ENCODE measurements at places on chromosomes 2 and 18.

DNA sequence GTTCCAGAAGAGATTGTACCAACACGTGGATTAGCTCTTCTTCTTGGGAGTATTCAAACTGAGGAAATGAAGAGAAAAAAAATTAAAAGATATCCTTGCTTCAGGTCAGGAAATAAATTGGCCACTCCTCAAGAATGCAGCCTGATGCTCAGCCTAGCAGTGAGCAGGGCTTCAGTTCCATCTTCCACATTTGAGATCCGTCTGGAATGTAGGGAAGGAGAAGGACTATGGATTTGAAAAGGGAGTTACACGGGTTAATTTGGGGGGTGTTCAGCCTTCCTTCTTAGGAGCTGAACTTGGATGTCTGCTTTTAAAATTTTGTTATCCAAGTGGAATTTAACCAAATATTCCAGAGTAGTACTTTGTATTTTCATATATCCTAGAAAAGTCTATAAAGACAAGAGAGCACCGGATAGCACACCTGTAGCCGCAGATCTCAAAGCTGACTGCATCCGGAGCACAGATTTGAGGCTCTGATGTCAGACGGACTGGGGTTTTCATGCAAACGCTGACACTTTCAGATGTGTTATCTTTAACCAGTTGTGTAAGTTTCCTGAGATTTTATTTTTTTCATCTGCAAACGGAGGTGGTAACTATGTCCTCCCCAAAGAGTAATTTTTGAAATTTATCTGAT lies 99.3 kb downstream of the COPS8 start:
- no peak for DNase-seq

DNA sequence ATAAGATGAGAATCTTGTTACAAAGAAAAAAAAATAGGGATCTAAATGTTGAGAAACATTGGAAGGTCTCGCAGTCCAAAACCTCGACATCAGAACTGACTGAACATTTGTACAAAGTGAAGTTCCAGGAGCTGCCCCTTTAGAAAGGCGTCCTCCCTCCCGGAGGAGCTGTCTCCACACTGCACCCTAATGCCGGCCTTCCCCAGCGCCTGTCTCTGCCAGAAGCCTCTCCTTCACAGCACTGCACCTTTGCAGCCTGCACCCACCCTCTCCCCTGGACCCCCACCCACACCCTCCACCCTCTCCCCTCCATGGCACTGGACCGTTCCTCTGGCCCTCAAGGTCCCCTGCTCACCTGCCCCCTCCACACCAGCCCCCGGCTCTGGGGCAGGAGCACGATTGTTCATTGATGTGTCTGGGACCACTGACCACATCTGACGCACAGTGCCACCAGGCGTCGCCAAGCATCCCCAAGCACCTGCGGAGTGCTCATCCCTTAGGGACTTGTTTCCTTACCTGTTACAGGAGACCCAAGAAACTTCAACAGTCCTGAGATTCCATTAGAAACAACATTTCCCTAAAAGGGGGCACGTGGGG lies 90.3 kb upstream of the SNTG2 start:
- no peak for DNase-seq

- no peak for DNase-seq
Observed at GRCh38 chr2:19987936-19988335, 2.0 kb downstream of the WDR35 start.

DNA sequence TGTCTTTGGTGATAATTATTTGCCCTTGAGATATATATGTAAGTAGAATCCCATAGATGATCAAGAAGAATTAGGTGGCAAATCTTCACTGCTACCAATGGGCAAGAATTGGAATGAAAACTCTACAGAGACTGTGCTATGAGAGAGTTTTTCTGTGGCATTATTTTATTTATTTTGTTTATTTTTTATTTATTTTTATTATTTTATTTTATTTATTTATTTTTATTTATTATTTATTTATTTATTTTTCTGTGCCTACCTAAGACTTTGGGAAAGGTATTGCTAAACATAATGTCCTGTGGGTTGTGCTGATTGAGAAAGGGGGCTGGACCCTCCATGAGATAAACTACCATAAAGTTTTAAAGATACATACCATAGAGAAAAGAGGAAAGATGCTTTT lies 16.6 kb upstream of the NR4A2 start:
- DNase-seq: no peak

GRCh38 chr18:48409591-48410094 lies 460 bp upstream of the ZBTB7C start:
- no peak for DNase-seq

GRCh38 chr2:121617042-121617599 lies 32.1 kb downstream of the CLASP1 start:
- no peak for DNase-seq

DNA sequence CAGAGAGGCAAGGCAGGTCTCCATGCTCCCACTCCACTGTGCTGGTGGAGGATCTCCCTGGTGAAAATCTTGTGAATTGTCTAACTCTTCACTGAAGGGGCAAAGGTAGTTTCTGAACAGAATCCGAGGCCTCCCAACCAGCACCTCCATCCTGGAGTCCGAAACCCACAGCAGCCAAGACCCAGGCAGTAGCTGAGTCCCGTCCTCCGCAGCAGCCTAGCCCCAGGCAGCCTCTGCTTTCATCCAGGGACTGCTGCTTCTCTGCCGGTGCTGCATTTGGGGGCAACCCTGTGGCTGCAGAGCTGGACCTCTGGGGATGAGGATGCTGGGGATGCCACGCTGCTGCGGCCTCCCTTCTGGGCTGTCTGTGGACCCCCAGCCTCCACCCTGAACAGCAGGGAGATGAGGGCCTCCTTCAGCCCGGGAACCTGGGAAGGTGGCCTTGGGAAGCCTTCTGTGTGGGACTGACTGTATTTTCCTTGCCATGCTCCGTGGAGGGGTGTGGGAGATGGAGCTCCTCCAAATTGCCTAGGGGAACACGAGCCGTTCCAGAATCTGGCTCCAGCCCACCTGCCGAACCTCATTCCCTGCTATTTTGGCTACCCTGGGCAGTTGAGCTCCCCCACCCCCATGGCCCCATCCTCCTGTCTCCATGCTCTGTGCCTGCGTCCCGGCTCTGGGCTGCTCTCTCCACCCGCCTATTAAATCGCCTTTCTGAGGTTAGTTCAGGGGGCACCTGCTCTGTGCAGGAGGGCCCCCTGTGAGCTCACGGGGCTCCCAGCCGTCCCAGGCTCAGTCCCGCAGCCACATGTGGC lies 48.2 kb downstream of the GREB1 start:
- DNase-seq: no peak

DNA sequence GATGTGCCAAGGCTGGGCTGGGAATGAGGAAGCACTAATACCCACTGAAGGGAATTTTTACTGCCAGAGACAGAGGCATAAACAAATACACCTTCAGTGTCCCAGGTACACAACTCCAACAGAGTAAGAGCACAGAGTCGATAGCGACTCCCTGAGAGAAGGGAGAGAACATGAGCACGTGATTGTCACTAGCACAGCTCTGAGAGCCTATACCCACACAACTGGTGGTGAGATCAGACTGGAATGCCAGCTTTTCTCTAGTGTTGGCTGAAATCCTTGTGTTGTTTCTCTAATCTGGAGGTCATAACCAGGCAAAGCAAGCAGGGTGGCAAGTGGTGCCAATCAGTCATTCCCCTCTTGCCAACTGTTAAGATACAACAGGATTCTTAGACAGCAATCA lies 377.2 kb downstream of the CNTNAP5 start:
- no peak for DNase-seq

DNA sequence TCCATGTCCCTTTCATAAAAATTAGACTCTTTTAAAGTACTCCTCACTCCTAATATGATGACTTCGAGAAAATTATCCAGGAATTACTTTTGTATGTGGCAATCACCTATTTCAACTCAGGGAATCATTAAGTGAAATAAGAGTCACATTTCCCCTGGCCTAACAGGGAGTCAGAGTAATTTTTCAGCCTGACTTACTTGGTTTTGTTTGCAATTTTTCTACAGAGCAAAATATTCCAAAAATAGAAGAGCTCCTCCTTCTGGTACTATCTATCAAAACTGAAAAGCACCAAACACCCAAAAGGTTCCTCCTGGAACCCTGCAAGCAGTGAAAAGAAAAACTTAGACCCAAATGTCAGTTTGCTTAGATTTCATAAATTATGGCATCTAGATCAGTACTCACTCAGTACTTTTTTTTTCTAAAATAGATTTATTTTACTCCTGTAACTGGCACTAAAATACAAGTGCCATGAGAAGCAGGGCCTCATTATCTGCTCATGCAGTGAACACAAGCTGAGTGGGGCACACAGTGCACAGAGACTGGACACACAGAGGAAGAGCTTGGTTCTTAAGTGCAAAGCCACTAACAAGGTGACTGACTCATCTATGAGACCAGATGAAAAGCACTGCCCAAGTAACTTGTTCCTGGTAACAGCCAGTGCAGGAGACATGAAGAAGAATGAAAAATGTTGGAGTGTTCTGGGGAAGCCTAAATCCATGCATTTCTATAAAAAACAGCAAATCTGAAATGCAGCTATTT lies 28.7 kb downstream of the ACAA2 start:
- DNase-seq: no peak

DNA sequence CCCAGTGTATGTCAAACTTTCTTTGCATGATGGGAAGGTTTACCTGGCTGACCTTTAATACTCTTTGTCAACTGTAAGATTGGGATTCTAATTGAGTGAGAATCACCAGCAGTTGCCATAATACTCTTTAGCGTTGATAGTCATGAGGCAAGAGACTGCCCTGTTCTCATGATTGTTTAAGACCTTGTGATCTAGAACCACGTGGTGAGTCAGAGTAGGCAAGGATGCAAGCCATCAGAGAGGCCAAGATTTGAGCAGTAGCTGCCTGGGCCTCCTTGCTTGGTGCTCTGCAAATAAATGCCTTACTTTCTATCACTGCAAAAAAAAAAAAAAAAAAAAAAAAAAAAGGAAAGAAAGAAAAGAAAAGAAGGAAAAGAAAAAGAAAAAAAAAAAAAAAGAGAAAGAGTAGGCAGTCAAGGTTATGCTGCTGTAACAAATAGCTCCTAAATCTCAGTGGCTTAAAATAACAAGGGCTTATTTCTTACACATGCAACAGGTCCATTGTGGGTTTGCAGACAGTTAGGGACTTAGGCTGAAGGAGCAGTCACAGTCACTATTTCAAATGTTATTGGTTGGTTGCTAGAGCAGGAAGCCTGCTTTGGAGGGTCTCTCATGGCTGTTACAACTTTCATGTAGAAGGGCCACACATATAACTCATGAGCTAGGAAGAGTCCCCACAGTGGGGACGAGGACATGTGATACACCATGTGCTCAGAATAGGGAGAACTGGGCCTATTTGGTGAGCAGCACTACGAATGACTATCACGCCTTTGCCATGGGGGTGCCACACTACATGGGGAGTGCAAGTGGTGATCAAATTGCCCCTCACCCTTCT lies 21.7 kb downstream of the IL1R2 start:
- no peak for DNase-seq

DNA sequence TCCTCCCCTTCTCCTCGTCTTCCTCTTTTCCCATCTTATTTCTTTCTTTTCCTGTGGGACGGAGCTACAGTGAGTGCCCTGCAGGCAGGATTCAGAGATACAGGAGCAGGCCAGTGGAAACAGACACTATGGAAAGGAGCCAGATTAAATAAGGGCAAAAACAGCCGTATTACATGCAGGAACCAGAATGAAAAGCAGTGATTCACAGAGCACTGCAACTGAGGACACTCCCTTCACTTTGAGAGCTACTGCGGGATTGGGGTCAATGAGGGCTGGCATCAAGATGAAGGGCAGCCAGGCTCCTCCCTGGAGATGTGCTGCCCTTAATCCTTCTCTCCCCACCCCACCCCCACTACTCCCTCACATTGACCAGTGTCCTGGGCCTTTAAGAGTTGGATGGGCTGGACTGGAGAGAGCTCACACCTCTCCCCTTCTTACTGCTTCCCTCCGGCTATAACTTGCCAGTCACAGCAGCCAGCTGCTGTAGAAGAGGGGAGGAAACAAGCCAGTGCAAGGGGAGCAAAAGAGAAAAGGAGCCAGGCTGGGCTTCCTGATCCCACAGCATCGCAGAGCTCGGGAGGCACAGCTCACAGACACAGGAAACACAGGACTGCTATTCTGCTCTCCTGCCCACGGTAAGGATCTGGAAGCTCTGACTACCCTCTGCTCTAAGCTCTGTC lies at the start of gene PLCD4:
PLCD4 (plus strand) TSS at position 464 of the 680 bp plus-strand sequence. CDS start 7,841 bp downstream, outside the sequence.
- DNase-seq: no peak

DNA sequence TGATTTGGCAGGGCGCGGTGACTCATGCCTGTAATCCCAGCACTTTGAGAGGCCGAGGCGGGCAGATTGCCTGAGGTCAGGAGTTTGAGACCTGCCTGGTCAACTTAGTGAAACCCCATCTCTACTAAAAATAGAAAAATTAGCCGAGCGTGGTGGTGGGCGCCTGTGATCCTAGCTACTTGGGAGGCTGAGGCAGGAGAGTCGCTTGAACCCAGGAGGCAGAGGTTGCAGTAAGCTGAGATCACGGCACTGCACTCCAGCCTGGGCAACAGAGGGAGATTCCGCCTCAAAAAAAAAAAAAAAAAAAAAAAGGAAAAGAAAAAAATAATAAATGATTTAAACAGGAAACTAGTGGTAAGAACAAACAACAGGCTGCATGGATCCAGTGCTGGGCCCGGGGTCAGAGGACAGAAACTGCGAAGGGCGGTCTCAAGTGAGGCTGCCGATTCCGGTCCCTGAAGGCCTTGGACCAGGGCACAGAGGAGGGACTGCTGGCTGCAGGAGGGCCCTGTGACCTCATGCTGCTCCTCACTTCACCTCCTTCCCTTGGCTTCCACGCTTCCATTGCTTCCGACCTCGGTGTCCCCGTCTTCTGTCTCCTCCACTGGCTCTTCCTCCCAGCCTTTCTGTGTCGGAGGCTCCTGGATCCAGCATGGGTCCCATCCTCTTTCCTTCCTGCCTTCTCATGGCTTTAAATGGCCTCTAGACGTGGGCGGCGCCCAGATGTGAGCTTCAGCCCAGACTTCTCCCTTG lies 2.1 kb upstream of the GRHL1 start:
- no peak for DNase-seq

DNA sequence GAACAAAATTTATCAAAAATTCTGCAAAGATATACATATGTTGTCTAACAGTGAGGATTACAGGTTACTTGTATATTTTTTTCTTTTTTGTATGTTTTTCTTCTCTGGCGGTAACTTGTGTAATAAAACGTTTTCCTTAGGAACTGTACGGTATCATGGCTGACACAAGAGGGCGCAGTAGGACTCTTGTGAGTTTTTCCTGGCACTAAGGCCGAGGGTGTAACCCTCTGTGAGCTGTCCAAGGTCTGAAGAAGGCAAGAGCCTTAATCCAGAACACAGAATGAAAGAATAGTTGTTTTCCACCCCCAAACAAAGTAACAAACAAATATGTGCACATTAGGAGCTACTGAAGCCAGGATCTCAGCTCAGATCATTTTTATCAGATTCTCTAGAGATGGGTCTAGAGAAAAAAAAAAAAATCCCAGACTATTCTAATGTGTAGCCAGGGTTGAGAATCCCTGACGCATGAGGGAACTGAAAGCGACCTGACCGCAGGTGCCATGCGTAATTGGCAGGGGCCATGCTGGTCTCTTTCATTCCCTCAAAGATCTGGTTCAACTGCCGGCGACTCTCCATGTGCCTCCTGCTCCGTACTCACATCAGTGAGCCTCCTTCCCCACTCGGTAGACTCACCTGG lies 27.0 kb downstream of the TMEM200C start:
- DNase-seq: peak; percentile 93

GRCh38 chr18:50195689-50196088 lies 742 bp upstream of the MYO5B start:
- no peak for DNase-seq

GRCh38 chr2:68236103-68236734 lies 16.1 kb downstream of the PPP3R1 start:
- DNase-seq: peak; percentile 60

GRCh38 chr2:58638256-58638805 lies 397.2 kb upstream of the FANCL start:
- no peak for DNase-seq

Data from hematopoietic multipotent progenitor cell treated with erythropoietin and hydrocortisone succinate and interleukin-3 and kit ligand, for 6 days (in vitro differentiated cells).